ENCODE measurements at places on chromosomes 12 and 14.

DNA sequence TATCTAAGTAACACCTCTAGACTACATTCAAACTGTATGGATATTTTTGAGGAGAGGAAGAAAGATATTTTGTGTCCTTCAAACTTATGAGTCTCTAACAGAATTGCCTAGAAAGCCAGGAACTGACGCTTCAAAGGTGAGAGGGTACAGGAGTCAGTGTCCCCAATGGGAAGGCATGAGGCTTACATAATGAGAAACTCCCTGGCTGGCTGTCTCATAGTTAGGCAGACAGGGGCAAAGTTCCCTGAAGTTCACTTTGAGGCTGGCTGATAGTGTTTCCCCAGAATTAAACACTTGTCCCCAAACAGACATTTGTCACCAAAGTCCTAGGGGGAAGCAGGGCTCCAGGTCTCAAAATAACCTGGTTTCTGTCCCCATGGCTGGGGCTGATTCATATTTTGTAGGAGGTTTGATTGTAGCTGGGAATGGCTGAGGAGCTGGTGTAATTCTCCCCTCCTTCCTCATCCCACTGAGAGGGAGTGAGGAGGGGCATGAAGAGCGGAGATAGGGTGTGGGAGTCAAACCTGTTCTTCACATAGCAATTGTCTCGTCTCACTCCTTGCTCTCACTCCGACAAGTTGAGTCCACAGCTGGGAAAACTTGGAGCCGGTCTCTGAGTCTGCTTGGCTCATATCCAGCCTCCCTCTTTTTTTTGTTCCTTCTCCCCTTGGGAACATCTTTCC lies 56.4 kb upstream of the CISTR start:
- DNase-seq: no peak

DNA sequence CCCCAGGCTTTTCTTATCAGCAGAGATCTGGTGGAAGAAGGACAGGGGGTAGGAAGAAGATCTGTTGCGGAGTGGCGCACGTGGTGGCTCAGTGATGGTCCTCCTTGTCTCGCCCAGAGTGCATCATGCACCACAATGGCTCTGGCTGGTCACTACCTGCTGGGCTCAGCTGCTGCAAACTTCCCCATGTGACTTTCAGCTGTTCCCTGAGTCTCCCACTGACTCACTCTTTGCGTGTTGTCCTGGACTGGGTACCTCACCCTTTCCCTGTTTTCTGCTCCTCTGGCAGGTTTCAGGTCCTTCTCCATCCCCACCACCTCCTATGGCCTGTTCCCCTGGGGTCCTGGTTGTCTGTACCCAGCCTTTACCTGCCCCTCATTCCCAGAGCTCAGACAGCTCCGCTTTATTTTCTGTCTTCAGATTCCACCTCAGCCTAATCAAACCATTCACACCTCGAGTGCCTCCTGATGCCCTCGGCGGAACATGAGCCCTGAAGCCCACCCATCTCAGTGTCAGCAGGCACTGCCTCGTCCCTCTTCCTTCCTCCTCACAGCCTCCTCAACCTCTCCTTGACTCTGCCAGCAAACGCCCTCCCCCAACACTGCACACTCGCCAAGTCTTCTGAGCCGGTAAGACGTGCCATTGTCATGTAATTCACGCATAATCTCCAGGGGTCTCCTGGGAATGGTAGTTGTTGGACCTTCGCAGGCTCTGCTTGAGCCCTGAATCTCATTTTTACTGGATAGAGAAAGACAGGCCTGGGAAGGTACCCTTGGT lies 1.8 kb downstream of the C1R start:
- DNase-seq: no peak

DNA sequence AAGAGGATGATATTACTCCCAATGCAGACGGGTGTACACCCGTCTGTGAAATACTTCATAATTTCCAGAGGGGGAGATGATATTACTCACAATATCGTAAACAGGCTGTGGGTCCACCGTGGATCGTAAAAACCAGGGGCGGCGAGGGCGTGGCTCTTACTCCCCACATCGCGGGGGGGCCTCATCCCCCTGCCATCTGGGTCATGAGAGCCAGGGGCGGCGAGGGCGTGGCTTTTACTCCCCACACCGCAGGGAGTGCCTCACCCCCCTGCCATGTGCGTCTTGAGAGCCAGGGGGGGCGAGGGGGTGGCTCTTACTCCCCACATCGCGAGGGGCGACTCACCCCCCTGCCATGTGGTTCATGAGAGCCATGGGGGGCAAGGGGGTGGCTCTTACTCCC lies 86.2 kb upstream of the GNG2 start:
- DNase-seq: no peak

DNA sequence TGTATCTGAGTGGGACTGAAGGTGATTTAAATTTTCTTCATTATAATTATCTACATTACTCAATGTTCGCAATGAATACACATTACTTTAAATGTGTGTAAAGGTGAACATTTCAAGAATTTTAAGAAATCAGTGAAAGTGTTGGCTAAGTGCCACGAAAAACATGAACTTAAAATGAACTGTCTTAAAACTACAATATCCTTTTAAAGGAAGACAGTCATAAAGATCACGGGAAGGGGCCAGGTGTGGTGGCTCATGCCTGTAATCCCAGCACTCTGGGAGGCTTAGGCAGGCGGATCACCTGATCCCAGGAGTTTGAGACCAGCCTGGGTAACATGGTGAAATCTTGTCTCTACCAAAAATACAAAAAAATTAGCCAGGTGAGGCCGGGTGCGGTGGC lies 11.2 kb downstream of the MOK start:
- no peak for DNase-seq

DNA sequence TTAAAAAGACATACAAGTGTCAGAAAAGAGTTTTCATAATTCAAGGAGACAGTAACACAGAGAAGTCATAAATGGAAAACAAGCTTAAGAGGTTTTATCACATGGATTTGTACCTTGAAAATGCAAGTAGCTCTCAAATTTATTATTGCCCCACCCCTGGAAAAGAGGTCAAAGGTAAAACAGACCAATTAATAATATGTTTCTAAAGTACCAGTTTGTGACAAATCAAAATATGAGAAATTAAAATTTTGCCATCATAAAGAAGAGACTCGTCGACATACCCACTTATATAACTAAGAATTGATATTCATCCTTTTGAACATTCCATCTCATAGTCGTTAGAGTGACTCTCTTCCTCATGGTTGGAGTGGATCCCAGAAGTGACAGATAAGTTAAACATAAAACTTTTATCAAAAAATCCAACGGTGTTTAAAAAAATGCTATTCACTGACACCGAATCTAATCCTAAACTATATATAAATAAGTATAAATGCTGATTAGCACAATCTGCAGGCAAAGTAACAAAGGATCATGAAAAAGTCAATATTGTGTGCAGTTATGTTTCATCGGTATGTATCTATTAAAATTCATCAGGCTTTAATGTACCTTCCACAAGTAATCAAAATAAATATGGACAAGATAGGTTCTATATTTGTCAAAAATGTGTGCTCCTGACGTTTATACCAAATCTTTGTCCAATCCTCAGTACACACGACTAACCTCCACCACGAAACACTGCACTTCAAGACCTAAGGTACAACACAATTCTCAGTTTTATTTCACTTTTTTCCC lies 2.3 kb downstream of the CORO1C start:
- DNase-seq: no peak

- DNase-seq: no peak
Observed at GRCh38 chr14:70064136-70064865, 124.5 kb downstream of the SLC8A3 start.

- no peak for DNase-seq
Observed at GRCh38 chr14:104739546-104740516, 13.1 kb upstream of the SIVA1 start.

DNA sequence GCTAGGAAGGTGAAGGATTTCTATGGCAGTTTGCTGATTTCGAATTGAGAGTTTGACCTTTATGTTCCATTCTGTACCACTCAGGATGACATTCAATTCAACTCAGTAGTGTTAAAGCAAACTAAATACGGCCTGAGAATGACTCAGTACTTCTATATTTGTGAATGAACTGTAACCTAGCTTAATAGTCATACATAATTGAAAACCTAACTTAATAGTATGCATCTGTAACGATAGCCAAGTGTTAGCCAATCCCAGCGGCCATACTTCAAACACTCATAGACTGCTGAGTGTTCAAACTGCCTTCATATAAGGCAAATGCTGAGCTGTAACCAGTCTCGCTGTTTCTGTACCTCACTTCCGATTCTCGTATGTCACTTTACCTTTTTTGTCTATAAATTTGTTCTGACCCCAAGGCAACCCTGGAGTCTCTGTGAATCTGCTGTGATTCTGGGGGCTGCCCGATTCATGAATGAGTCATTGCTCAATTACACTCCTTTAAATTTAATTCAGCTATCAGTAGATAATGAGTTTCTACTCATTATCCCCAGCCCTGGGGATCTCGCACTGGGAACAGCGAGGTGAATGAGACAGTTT lies 98.5 kb upstream of the SLC24A4 start:
- DNase-seq: no peak

DNA sequence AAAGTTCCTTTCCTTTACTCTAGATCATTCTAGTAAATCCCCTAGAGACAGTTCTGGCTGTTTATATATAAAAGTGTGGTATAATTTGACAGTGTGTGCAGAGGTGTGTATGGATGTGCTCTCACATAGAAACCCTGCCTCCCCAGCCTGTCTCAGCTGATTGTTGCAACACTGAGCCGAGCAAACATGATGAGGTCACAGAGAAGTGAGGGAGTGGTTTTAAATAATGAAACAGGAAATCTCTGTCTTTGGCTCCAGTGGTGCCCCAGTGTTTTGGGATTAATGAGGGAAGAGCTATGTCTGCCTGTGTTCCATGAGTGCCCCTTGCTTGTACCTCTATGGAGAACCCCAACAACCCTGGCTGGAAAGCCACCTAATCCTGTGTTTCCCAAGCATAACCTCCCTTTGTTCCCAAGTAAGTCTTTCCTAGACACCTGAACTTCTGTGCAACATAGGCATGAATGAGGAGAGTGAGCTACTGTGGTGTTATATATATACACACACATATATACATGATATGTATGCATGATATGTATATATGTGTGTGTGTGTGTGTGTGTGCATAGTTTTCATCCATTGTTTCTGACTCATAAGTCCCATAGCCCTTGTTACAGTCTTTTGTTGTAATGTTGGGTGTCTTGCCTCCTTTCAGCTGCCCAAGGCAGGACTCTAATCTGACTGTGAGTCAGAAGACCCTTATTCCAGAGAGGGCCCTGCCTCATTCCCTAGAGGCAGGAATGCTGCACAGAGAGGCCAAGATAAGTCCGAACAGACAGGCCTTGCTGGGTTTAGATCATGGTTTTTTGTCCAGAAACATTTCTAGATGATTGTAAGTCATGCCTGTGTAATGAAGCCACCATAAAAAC lies 18.0 kb downstream of the TRAF3 start:
- peak; percentile 21 for DNase-seq

DNA sequence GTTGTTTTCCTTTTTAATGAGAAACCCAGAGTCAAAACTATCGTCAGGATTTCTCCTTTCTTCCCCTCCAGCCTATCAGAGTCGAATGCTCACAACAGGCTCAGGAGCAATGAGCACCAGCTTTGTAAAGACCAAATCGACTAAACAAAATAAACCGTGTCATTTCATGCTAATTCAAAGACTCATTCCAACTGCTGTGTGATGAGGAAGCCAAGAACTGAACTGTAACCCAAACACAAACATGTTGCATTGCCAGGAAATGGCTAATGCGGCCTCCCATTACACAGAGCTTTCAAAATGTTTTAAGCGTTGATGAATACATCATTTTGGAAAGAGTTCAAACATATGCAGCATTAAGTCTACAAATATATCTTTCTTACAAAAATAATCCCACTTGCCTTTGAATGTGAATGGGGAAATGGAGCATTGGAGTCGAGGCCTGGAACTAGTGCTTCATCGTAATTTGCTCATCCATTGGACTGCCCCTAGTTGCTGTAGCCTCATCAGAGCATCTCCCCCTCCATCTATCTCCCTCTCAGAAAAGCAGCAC lies 349.5 kb downstream of the GXYLT1 start:
- DNase-seq: no peak

- no peak for DNase-seq
Observed at GRCh38 chr14:25570483-25570882, 520.5 kb upstream of the STXBP6 start.

GRCh38 chr12:58139894-58140293 lies 198.5 kb downstream of the ATP23 start:
- DNase-seq: no peak

- DNase-seq: no peak
Observed at GRCh38 chr12:48937170-48937569, 11.9 kb upstream of the FKBP11 start.

DNA sequence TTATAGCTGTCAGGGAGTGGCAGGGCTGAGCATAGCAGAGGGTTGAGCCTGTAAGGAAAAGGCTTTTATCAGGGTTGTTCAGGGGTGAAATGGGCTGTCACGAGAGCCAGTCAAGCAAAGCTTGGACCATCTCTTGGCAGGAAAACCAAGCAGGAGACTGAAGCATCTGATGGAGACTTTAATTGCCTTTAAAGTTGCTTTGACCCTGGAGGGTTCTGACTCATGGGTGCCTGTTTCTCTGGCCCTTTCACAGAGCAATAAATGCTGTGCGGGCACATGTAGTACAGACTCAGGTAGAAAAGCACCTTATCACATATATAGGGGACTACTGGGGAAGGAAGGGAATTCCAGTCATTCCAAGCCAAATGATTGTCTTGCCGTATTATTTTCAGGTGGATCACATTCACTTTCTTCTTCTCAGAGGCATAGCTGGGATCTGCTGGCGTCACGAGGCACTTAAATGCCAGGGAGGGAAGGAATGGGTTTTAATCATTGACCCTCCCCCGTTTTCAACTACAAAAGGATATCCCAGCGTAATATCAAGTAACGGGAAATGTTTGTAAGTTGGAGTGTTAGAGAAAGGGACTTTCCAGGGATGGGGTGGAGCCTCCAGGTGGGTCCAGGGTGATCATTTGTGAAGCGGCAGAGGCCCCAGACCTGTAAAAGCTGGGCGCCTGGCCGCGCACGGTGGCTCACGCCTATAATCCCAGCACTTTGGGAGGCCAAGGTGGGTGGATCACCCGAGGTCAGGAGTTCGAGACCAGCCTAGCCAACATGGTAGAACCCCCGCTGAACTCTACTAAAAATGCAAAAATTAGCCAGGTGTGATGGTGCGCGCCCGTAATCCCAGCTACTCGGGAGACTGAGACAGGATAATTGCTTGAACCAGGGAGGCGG lies 34.9 kb downstream of the PLEKHD1 start:
- no peak for DNase-seq

- DNase-seq: no peak
Observed at GRCh38 chr12:119665164-119665929, 2.6 kb upstream of the PRKAB1 start.

DNA sequence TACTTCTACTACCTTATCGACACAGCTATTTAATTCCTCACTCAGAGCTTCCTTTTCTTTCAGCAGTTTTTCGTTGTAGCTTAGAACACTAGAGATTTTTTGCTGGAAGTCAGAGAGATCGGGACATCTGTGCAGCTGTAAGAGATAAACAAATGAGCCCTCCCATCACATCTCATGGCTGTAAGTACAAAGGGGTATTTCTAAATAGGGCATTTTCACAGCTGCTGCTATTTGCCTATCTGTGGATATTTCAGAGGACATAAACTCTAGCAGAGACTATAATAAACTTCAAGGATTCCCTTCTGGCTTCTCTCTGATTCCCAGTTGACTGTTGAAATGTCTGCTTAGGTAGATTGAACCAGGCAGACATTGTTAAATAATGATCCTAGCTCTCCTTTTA lies 76.1 kb upstream of the SAV1 start:
- DNase-seq: no peak

Data from stimulated activated CD4-positive, alpha-beta T cell treated with anti-CD3 and anti-CD28 coated beads, TNF-alpha, amount 100 ng/mL, for 1 hour (primary cell).